ENCODE measurements at places on chromosomes 5 and 9.

- no peak for DNase-seq
These were observed 108.6 kb upstream of the CCDC152 start for GRCh38 chr5:42648036-42648435.

DNA sequence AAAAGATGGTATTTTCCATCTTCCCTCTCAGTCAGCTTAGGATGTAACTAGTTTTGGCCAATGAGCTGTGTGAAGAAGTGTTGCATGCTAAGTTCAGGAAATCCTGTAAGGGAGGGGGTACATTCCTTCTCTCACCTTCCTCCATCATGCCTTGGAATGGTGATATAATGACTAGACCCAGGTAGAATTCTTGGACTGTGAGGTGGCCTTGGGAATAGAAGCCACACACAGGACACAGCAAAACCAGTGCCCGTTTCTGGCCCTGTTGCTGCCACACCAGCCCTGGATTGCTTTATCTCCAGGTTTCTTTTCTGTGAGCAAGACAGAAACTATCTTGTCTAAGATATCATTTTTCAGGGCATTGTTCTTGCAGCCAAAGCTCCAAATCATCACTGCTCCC lies 10.5 kb upstream of the ZNF354A start:
- DNase-seq = no peak

DNA sequence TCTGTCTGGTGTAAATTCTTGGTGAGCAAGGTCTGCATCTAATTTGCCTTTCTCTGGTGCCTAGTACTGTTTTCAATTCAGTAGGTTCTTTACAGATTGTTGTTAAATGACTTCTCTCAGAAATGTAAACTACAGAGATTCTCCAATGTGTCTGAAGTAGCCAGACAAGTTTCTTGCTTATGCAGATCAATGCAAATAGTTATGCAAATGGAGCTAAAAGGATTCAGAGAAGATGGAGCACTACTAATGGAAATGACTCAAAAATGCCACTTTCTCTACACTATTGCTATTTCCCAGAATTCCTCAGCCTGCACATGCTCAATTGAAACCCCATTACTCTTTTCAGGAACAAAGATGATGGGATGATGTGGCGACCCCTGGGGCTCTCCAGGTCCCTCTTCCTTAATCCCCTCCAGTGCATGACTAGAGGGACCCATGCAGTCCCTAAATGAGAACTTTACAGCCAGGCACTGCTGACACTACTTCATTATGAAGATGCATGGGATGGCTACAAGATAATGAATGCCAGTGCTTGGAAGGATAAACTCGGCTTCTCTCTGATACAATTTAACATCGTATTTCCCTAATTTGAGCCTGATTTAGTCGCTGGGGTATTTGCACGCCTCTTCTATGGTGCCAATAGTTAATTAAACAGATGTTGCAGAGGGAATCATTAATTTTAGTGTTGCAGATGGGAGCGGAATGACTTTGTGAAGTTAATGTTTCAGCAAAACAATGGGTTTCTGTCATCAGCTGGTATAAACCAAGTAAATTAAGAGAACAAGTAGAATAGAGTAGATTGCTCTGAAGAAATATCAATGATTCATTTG lies 753.2 kb downstream of the TLR4 start:
- no peak for DNase-seq

DNA sequence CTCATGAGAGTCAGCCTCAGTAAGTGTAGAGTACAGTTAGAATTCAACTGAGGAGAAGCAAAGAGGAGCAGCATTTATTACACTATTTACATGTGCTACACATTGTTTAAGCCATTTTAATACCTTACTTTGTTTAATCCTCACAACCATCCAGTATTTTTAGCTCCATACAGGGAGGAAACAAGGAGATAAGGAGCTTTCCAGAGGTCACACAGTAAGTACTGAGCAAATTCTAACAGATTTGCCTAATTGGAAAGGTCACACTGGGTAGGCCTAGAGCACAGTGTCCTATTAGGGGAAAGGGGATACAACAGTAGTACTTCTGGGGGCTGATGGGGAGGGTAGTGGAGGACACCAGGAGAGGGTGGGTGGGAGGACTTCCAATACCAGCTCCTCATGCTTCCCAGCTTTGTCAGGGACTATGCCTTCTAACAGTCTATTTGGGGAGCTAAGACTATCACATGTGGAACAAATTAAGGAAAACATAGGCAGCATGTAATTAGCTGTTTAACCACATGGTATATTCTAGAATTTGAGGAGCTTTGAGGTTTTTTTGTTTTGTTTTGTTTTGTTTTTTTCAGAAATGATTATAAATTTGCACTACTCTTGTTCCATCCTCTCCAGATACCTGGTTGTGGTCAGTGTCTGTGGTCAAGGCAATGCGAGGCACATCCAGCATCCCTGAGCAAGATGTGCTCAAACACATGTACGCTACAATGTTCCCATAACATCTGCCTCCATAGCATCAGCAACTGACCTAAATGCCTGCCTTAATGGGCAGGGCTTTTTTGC lies 96.0 kb upstream of the SLC12A2 start:
- no peak for DNase-seq
